Activated T-cell treated with anti-CD3 and anti-CD28 coated beads, Interleukin-2, amount 50 U/mL, for 72 hours (primary cell): ENCODE measurements at places on chromosomes 2 and 18. TPM values are rescaled to one million over a fixed set of nuclear protein-coding genes. Genes with fewer than 3 reads are reported as not detected.

Gene ESPNL
- total RNA-seq = 0.19 TPM

GRCh38 chr2:161161074-161161706, 962 bp downstream of the TANK start:
- DNase-seq = no peak

DNA sequence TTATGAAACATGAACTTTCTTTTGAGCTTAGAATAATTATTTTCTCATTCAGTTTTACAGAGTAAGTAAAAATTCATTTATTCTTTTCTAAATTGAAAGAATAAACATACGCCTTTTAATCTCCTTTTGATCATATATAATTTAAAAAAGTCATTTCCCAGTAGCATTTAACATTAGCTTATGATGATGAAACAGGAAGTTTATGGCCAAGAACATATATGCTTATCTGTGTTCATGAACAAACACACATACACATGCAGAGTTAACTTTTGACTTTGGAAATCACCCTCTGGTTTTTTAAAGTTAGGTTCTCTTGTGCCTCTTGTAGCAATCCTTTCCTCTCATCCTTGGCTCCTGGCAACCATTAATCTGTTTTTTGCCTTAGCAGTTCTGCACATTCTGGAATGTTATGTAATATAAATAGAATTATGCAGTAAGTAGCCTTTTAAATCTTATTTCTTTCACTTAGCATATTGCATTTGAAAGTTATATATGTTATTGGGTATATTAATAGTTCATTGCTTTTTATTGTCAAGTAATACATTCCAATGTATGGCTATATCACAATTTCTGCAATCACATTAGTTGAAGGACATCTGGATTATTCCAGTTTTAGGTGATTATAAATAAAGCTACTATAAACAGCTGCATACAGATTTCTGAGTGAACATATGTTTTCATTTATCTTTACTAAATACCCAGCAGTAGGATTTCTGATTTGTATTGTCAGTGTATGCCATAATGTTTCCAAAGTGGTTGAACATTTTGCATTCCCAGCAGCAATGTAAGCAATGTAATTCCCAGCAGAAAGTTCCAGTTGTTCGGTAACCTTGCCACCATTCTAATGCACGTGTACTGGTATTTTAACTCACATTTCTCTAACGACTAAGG, 210.3 kb downstream of the ZRANB3 start:
- DNase-seq = no peak

Gene CPLX4
- not detected for total RNA-seq

GRCh38 chr2:56333812-56334485, 150.2 kb downstream of the CCDC85A start:
- DNase-seq = no peak

GRCh38 chr2:190863946-190864345, 16.7 kb upstream of the GLS start:
- DNase-seq = no peak

DNA sequence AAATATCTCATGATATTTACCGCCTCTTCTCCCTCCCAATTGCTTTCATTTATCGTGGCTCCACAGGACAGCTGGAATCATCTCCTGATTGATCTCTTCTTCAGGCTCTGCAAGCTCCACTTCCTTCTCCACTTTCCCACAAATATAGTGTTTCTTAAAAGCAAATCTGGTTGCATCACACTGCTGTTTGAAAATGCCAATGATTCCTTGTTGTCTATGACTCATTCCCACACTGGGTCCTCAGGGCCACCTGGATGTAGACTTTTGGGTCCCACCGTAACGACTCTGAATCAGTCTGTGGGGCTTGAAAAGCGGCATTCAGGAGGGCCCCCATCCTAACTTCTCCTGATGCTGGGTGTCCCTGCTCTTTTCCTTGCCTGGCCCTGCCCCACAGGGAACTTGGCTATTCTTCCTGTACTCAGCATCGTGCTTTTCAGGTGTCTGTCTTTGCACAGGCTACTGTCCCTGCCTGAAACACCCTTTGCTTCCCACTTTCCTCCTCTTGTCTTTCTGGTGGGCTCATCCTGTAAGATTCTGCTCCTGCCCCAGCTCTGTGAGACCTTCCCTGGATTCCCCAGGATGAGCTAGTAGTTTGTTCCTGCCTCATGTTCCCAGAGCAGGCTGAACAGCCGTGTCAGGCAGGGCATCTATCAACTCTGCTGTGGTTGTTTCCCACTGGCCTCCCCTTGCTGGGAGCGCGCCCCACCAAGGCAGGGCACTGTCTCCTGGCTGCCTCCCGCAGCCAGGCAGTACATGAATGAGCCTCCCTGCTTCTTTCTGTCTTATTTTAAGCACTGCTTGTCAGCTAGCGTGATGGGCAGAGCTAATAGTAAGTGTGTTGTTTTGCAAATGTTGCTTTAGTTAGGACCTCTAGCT, 111.9 kb downstream of the KCTD1 start:
- no peak for DNase-seq

DNA sequence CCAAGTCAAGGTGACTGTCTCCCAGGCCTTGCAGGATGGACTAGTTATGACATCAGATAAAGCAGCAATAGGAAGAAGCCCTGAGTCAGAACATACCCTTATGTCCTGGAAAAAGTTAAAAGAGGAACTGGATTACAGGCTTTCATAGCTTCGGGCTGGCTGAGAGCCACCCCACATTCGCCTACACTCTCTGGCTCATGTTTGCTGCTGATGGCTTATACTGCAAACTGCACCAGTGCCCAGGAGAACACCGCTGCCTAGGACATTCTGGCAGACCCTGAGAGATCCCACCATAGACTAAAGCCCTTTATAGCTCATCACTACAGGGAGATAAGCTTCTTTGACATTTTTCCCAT, 20.3 kb downstream of the SLC8A1 start:
- no peak for DNase-seq

- DNase-seq = no peak
These were observed 31.7 kb downstream of the ACMSD start for GRCh38 chr2:134869946-134870736.

- DNase-seq = no peak
These were observed 65.4 kb downstream of the FAM168B start for GRCh38 chr2:131027566-131028528.

Gene RNMT
- total RNA-seq = 37.8 TPM

Gene CCDC85A
- total RNA-seq = not detected

- no peak for DNase-seq
These were observed 13.7 kb downstream of the TET3 start for GRCh38 chr2:73998451-73998850.

- no peak for DNase-seq
These were observed 3.5 kb upstream of the NAGK start for GRCh38 chr2:71064754-71065621.

Gene GREB1L
- not detected for total RNA-seq

- no peak for DNase-seq
These were observed 8.1 kb upstream of the ATP6V1B1 start for GRCh38 chr2:70927641-70928040.

Gene STARD6
- not detected for total RNA-seq

- no peak for DNase-seq
These were observed 286.9 kb upstream of the NXPH2 start for GRCh38 chr2:139067072-139067471.

GRCh38 chr18:2104620-2105462, 466.5 kb downstream of the METTL4 start:
- DNase-seq = peak; percentile 63

GRCh38 chr18:422966-423365, 77.5 kb downstream of the COLEC12 start:
- no peak for DNase-seq

Gene SP140
- 109 TPM for total RNA-seq

Gene CAPN13
- not detected for total RNA-seq

GRCh38 chr2:105301646-105302045, 27.9 kb downstream of the TGFBRAP1 start:
- DNase-seq = no peak

- DNase-seq = no peak
These were observed 32.9 kb upstream of the GALNT14 start for GRCh38 chr2:31171142-31171541.

DNA sequence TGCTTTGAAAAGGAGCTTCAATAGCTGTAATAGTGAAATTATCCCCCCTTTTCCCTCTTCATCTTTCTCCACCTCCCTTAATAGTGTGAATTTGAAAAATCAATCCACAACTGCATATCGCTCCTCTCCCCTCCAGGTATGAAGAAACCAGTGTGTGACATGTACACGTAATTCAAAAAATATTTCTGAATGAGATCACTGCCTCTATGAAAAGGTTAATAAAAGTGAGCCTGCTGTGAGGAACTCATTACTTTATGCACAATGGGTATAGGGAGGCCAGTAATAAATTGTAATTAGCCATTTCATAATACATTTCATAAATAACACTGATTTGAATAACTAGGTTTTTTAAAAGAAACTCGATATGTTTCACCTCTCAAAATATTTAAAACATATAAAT, 209.0 kb upstream of the KYNU start:
- no peak for DNase-seq

DNA sequence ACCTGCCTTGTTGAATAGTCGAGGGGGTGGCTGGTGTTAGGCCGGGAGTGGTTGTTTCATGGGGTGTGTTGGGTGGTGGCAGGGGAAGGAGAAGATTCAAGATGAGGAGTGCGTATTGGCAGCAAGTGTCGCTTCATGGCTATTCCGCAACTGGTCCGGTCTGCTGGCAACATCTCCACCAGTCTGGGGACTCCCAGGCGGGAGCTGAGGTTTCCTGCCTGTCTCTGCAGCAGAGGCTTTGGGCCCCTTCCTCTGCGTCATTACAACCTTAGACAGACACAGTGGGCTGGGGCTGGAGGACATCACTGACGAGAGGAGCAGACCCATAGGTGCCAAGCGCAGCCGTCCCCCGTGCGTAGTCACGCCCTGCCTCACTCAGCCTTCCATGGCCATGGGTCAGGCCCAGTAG, 64.0 kb upstream of the MCFD2 start:
- DNase-seq = peak; percentile 70

- no peak for DNase-seq
These were observed 463.3 kb upstream of the CELF4 start for GRCh38 chr18:38028946-38029345.

Gene EHBP1
- total RNA-seq = 28.8 TPM

Gene L3MBTL4
- 0.07 TPM for total RNA-seq

Gene CFAP53
- 0.97 TPM for total RNA-seq

- DNase-seq = no peak
These were observed 187.0 kb upstream of the CYRIA start for GRCh38 chr2:16852651-16853050.

- DNase-seq = no peak
These were observed 39.1 kb upstream of the PSMD14 start for GRCh38 chr2:161269111-161269510.

Gene NTSR2
- total RNA-seq = not detected

- no peak for DNase-seq
These were observed 39.7 kb upstream of the B3GNT7 start for GRCh38 chr2:231355508-231356465.

GRCh38 chr2:176984987-176985386, 227.6 kb upstream of the HNRNPA3 start:
- no peak for DNase-seq

DNA sequence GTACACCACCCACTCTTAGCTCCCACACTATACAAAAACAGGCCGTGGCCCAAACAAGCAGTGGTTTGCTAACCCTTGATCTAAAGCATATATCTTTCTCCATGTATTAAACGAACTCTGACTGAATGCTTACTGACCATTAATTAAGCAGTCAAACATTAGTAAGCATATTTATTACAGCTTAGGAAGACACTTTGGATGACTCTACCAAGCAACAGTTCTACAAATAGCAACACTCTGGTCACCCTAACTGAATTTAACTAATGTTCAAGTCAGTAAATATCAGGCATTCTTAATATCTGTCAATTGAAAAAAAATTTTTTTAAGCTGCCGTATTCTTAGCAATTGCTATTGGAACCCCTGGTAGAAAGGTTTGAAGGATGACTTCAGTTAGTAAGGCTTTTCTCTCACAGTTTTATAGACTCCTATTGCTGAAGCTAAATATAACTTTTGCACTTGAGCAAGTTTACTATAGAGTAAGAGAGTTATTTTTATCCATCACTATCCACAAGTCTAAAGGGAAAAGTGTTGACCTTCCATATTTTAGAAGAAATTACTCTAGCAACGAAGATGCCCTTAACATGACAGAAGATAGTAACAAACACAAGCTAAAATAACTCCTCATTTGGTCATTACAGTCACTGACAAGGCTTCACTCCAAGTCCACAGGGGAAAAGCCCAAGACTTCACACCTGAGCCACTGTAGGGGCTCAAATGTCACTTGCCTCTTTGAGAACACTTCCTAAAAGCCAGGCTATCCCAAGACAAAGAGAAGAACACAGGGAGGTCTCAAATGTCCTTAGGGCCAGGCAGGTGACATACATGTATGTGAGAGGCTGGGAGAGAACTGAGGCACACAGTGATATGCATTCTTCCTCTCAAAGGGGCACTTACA, 74.4 kb downstream of the RTN4 start:
- DNase-seq = no peak

- DNase-seq = no peak
These were observed 48.7 kb downstream of the NETO1 start for GRCh38 chr18:72819050-72819449.

- DNase-seq = no peak
These were observed 98.3 kb upstream of the ZBTB14 start for GRCh38 chr18:5393779-5394178.

GRCh38 chr2:32357318-32358110, 691 bp downstream of the BIRC6 start:
- DNase-seq = peak; percentile 52

DNA sequence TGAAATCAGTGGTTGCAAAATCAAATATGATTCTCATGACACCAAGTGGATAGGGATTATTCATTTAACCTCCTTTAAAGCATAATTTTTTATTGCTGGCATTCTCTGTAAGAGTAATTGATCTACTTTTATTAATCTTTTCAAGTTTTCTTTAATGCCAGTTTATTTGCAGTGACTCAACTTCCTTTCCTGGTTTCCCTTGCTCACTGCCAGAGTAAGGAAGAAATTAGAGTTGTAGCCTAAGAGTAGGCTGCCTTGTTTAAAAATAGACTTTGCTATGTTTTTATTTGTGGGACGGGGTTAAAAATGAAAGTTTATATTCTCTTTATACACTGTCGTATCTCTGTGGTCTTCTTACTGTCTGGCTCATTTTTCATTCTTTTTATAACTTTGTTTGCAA, 148.6 kb downstream of the WDR7 start:
- DNase-seq = no peak

Gene GPC1
- 3.6 TPM for total RNA-seq

- DNase-seq = no peak
These were observed 76.3 kb downstream of the CAPN13 start for GRCh38 chr2:30730736-30731647.

- no peak for DNase-seq
These were observed 3.8 kb downstream of the GBX2 start for GRCh38 chr2:236164201-236164924.
